ENCODE measurements at places on chromosomes 1 and 21. TPM values are rescaled to one million over a fixed set of nuclear protein-coding genes. Genes with fewer than 3 reads are reported as not detected.

DNA sequence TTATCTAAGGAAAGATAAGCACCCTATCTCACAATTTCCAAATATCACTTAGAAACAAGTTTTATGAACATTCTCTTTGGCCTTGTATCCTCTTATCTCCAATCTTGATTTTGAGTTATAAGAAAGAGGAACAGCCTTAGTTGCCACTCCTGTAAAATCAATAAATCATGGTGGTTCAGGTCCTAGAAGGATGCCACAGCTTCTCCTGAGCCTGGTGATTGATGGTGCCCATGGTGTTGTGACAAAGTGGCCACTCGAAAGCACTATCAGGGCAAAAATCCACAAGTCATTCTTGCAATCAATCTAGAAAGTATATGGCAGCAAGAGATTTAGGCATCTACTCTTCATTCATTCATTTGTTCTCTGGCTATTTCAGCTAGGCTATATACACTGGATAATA lies 27.8 kb downstream of the GBP6 start:
- no peak for DNase-seq

DNA sequence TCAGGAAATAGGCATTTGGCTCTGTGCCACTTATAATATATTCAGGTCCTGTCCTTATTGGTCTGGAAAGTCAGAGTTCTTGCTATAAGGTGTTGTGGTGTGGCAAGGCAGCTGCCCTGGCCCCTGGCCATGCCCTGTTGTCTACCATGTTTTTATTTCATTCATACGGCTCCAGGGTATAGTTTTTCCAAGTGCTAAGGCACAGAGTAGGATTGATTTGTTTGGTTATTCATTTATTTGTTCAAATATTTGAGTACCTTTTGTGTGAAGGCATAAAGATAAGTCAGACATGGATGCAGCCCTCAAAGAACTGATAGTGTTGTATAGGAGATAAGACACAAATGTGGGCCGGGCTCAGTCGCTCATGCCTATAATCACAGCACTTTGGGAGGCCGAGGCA lies 10.1 kb downstream of the ZBTB8B start:
- DNase-seq: no peak

DNA sequence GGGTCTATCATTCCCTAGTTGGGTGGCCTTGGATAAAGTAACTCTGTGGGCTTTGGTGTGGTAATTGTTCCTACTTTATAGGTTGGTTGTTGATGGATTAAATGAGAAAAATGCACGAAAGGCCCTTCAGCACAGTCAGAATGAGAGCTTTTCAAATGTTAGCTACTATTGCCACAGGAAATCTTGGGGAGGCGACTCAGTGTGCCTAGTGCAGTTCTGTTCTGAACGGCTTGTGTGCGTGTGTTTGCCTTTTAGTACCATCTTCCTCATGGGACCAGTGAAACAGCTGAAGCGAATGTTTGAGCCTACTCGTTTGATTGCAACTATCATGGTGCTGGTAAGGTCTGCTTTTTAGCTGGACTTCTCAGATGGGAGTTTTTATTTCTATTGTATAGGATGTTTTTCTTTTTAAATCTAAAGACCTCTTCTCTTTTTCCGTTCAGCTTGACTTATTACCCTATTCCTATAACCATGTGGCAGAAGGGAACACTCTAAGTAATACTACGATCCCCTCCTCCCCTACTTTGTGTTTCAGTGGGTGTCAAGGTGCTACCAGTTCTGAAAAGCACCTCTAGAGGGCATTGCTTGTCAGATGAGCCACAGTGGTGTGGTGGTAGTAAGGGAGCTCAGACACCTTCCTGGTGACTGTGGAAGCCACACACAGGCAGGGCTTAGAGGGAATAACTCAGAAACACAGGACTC lies 9.2 kb downstream of the SFT2D2 start:
- DNase-seq: peak; percentile 65

GRCh38 chr1:43204394-43204793 lies 32.3 kb downstream of the CFAP57 start:
- no peak for DNase-seq

- DNase-seq: no peak
These were observed 128.4 kb downstream of the TGFB2 start for GRCh38 chr1:218473522-218473921.

GRCh38 chr1:151944126-151944856 lies 35.0 kb upstream of the THEM4 start:
- peak; percentile 43 for DNase-seq

DNA sequence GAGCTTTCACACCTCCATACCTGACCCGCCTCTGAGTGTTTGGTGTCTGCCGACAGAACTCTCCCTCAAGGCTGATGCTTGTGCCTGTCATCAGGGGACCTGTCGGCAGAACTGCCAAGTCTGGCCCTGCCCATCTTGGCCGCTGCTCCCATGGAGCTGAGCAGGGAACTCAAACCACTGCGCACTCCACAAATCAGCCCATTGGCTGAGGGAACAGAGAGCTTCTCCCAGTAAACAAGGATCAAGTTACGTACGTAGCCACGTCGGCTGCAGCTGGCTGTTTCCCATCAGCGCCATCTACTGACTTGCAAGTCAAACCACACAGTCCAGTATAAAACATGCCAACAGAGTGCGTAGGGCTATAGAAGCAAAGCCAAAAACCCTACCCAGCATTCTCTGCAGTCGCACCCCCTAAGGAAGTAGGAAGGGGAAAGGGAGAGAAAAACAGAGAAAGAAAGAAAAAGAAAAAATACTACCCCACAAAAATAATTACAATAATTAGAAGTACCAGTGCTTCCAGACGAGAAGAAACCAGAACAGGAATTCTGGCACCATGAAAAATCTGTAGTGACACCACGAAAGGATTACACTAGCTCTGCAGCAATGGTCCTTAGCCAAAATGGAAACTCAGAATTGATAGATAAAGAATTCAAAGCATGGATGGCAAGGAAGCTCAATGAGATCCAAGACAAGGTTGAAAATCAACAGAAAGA lies 13.1 kb downstream of the KRTAP13-1 start:
- DNase-seq: peak; percentile 72

DNA sequence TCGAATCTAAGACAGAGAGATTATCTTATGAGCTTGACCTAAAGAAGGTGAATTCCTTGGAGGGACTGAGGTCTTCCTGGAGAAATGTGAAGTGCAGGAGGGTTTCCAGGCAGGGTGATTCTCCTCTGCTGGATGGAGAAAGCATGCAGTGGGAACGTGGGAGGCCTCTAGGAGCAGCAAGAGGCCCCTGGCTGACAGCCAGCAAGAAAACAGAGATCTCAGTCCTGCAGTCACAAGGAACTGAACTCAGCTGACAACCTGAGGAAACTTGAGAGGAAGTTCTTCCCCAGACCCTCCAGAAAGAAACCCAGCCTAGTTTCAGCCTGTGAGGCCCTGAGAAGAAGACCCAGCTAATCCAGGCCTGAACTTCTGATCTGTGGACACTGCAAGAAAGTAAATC lies 345.9 kb downstream of the FAM72C start:
- no peak for DNase-seq

DNA sequence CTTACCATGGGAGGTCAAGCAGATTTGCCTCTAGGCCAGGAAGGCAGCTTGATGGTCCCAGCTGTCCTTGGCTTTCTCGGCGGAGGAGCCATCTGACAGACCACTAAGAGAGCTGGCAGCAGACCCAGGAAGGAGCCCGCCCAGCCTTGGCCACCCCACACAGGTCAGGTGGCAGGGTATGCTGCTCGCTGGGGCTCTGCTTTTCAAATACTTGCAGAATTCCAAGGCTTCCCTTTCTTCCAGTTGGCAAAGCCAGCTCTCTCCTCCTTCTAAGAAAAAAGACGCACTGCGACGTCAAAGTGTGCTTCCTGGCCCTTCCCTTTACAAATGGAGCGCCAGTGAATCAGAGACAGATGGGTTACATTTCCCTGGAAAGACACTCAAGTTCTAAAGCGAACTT lies 229.4 kb downstream of the CACNA1E start:
- no peak for DNase-seq

- DNase-seq: no peak
These were observed 28.5 kb downstream of the HUNK start for GRCh38 chr21:31901315-31901714.

GRCh38 chr1:63294803-63295594 lies 27.4 kb upstream of the FOXD3 start:
- DNase-seq: no peak

GRCh38 chr1:150543500-150544143 lies 5.6 kb upstream of the ADAMTSL4 start:
- no peak for DNase-seq

DNA sequence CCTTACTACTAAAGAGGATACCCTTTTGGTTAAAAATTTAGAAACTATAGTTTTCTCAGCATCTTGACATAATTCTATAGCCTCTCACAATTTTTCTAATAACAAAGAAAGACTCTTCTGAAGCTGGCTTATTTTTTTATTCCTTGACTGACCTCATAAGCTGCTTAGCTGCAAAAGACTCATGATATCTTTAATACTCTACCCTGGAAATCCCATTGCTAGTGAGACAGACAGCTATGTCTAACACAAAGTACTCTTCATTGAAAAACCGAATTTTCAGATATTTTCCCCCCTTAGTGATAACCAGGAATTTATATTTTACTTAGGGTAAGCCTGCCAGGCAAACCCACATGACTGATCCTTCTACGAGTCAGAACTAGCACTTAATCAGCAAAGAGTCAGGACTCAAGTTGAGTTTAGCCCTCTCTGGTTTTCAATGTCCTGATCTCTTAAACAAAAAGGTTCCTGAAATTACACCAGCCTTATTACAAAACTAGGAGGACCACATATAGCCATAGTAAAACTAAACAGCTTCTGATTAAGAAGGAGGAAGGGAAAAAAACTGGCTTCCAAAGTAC lies 56.9 kb downstream of the ENAH start:
- no peak for DNase-seq

DNA sequence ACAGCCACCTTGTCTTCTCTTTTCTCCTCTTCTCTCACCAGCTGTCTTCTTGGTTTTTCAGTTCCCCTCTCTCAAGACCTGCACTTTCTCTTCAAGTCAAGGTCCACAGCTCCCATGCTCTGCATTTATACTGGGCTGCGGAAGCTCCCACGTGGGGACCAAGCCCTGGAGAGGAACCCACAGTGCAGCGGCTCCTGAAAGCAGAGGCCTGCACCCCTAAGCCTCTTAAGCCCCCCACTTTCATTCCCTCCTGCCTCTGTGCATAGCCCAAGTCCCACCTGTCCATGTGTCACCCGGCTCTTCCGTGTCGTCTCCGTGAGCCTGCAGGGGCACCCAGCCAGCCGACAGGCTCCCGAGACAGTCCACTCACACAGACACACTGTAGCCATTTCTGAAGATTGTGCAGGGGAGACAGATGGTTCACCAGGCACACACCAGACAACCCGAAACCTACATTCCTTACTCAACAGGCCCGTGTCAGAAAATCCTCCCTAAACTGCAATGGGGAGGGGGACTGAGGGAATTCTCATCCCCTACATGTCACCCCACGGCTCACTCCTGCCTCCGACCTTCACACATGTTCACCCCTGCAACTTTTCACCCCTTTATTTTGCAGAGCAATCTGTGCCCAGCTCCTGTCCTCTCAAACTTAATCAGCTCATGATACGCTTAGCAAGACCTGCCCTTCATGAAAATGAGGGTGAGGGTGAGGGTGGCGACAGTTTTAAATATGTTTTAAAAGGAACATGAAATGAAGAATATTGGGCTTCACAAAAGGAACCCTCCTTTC lies 6.3 kb downstream of the MX2 start:
- DNase-seq: no peak

DNA sequence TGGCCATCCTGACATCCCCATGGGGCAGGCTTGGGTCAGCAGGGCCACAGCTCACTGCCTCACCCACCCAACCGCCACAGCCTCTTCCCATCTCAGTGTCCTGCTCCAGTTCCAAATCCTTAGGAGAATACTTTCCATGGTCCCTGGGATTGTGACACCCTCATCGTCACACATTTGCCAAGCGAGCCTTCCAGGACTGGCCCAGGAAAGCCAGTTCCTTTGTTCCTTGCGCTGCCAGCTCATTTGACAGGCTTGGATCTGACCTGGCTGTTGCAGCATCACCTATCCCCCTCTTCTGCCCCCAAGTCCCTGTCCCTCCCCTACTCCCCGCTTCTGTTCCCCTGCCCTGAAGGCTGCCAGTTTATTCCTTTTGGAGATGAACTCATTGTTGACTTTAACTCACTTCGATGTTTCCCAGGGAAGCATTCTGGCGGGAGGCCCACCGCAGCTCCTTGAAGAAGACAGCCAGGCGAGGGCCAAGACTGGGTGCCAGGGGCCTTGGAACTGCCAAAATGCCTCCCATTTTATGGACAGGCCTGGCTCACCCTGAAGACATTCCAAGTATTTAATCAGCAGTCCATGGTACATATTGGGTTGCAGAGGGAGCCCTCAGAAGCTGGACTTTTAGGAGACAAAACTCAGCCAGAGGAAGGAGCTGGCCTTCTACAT lies 10.2 kb upstream of the GNL2 start:
- no peak for DNase-seq

DNA sequence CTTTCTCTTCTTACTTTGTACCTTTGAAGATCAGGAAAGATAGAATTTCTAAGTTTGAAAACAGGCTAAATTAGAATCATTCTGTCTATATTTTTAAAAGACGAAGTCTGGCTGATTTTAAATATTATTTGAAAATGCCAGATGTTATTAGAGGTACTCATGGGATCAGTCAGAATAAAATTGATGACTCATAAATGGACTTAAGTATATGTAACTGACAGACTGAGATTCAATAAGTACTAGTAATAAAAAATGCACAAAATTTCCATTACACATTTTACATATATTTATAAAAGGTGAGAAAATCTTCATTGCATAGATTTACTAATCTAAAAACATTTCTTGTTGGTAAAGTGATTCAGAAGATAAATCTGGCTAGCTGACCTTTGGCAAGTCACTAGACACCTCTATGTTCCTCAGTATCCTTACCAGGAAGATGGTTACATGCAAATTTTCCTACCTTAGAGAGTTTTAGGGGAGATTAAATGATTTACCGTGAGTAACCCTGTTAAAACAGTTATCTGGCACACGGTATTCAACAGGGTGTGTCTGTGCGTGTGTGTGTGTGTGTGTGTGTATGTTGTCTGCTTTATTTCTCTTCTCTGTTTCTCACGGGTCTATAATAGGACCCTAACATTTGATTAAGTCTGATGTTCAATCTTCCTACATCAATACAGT lies 189.0 kb downstream of the RUNX1 start:
- DNase-seq: no peak

- no peak for DNase-seq
These were observed 121.9 kb upstream of the CDC42BPA start for GRCh38 chr1:227440182-227440581.

The PRAMEF9 gene
- polyA plus RNA-seq: not detected

The FCRL5 gene
- polyA plus RNA-seq: not detected

The SPAG17 gene
- polyA plus RNA-seq: 0.13 TPM

The PGBD5 gene
- polyA plus RNA-seq: 0.66 TPM
